ENCODE measurements at places on chromosomes 5 and 9.

GRCh38 chr5:178104492-178104891 is 8.8 kb upstream of the N4BP3 start:
- no peak overlapping the region for H3K4me3 ChIP-seq
- H3K36me3 ChIP-seq: no peaks in the 10 kb centered on the region
- no peak overlapping the region for H3K27ac ChIP-seq
- no peak for DNase-seq
- no peaks in the 10 kb centered on the region for H3K27me3 ChIP-seq
- peaks cover 10% of the 10 kb centered on the region for H3K4me1 ChIP-seq

DNA sequence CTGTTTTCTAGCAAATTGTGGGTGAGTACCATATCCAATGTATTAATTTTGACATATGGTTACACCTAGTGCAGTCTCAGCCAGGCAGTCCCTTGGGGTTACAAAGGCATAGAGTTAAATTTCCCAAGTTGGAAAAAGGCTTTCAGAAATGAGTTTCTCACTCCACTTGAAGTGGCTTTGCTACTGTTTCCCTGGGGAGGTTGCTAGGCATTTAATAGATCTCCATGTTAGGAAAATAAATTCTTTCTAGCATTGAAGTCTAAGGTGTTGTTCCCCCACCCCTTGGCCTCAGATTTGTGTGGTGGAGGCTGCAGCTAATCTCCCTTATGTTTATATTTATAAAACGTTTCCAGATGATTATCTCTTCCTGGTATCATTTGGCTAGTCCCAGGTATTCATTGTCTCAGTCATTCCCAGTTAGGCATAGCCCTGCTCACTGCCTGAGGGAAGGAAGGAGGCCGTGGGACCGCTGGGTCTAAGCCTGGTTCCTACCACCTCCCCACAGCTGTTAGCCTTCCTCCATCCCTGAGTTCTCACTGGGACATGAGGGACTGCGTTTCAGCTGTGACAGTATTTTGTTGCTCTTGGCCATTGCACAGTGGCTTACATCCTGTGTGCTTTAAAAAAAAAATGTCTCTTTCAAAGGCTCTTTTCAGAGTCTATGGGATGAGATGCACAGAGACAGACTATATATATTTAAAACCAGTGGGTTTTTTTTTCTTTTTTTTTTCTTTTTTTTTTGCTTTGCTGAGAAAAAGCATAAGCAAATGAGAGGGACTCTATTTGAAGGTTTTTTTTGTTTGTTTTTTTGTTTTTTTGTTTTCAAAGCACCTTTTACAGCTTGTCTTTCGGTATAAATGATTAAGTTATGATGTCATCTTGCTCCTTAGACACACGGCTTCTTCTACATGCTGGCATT is 121.5 kb downstream of the MAST4 start:
- no peaks in the 10 kb centered on the region for H3K36me3 ChIP-seq
- H3K4me3 ChIP-seq: no peak overlapping the region
- no peak overlapping the region for H3K27ac ChIP-seq
- H3K4me1 ChIP-seq: no peaks in the 10 kb centered on the region
- peak; percentile 30 for DNase-seq

DNA sequence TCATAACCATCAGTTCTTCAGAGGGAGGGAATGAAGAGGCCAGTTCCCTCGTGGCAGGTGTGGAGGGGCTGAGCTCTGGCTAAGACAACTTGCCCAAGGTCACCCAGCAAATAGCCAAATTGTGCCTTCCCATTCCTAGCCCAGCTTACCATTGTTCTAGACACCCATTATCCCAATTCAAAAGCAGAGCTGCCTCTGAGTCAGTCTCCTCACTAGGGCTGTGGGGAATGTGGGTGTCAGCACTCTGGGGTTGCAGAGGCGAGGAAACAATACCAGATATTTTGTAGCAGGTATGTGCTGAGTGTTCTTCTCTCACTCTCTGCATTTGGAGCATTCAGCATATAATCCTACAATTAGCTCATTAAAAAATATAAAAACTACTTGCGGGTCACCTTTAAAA is 270.8 kb downstream of the PSAT1 start:
- H3K27me3 ChIP-seq: no peaks in the 10 kb centered on the region
- DNase-seq: no peak
- no peaks in the 10 kb centered on the region for H3K36me3 ChIP-seq
- H3K4me1 ChIP-seq: peaks cover 6% of the 10 kb centered on the region
- no peak overlapping the region for H3K27ac ChIP-seq
- H3K4me3 ChIP-seq: no peak overlapping the region

GRCh38 chr5:45376417-45376816 is 319.8 kb downstream of the HCN1 start:
- no peaks in the 10 kb centered on the region for H3K4me1 ChIP-seq
- no peak overlapping the region for H3K27ac ChIP-seq
- H3K36me3 ChIP-seq: no peaks in the 10 kb centered on the region

- no peak for DNase-seq
- no peak overlapping the region for H3K27ac ChIP-seq
- H3K27me3 ChIP-seq: no peaks in the 10 kb centered on the region
- no peaks in the 10 kb centered on the region for H3K4me1 ChIP-seq
- H3K36me3 ChIP-seq: no peaks in the 10 kb centered on the region
Measured at GRCh38 chr5:170444969-170445505, 55.9 kb upstream of the KCNMB1 start.

- DNase-seq: no peak
- H3K4me3 ChIP-seq: no peak overlapping the region
- H3K4me1 ChIP-seq: peaks cover 2% of the 10 kb centered on the region
- no peaks in the 10 kb centered on the region for H3K27me3 ChIP-seq
- H3K36me3 ChIP-seq: no peaks in the 10 kb centered on the region
Measured at GRCh38 chr5:92641031-92641962, 939.7 kb downstream of the NR2F1-AS1 start.

Data from trophoblast cell (in vitro differentiated cells and primary cell).